ENCODE measurements at places on chromosomes 2 and 18.

DNA sequence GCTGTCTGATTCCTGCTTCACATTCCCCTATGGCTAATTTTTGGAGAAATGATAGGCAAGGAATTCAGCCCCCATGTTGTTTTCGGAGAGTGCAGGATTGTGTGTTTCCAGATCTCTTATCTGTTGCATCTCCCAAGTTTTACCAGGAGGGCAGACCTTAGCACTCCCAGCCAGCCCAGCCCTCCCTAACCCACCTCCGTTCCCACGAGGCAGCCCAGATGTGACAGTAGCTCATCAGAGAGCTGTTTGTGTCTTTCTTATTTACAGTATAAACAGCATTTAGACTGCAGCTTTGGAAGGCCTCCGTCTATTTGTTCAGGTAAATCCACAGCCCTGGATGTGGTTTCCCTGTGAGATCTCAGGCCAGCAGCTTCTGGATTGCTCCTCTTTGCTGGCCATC is 91.6 kb downstream of the THNSL2 start:
- DNase-seq = no peak

DNA sequence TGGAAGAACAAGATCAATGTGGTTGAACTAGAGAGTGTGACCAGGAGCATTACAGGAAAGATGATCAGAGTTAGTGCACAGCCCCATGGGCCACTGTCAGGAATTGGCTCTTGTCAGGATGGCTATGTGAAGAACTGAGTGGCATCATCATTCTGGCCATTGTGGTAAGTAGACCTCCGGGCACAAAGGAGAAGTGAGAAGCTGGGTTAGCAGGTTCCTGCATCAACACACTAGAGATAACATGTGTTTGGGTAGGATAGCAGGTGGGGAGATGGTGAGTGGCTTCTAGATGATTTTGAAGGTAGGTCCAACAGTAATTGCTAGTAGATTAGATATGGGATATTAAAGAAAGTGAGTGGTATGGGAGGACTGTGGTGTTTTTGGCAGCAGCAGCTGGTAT is 408.2 kb downstream of the TSN start:
- no peak for DNase-seq

DNA sequence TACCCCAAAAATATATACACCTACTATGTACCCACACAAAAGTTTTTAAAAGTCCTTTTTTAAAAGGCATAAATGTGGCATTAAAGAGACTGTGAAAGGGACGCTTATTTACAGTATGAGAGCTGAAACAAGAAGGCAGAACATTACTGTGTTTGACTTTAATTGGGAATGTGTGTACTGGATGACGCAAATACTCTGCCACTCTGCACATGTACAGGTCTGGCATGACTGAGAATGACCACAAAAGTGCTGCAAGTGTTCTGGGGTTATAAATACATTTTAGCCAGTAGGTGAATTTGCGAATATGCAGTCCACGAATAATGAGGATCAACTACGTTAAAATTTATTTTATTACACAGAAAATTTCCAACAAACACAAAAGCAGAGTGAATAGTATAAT is 11.4 kb downstream of the DARS1 start:
- DNase-seq = no peak

DNA sequence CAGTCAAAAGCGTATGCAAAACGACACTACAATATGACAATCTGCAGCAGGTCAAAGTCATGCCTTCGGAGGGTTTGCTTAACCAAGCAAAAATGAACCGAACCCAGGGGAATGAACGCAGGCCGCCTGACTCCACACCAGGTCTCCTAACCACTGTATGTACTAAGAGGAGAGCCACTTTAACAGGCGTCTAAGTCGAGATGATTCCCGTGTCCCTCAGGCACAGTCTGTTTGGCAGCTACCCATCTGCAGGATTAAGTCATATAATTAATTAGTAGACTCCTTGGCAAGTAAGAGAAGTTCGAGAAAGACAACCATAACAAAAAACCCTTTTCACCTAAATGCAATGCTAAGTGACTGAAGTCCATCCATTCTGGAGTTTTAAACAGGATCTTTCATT is 15.2 kb downstream of the CYB5A start:
- no peak for DNase-seq

DNA sequence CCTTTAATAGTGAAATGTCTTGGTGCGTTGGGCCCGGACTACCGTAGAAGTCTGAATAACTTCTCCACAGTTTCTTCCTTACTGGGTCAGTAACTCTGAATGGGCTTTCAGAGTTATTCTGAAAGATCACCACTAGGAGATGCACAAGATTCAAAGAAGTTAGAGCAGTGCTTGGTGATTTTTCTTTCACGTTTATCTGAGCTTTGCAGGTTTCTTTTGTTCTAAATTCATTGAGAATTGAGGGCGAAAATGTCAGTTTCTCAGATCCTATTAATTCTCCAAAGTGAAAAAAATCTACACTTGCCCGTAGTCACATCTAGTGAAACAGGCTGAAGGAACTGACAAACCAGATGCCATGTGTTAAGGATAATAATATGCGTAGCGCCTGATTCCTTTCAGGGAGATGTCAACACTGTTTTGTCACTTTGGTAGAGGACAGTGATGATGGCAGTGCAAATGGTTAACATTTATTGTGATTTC is 70.1 kb downstream of the QPCT start:
- DNase-seq = no peak

DNA sequence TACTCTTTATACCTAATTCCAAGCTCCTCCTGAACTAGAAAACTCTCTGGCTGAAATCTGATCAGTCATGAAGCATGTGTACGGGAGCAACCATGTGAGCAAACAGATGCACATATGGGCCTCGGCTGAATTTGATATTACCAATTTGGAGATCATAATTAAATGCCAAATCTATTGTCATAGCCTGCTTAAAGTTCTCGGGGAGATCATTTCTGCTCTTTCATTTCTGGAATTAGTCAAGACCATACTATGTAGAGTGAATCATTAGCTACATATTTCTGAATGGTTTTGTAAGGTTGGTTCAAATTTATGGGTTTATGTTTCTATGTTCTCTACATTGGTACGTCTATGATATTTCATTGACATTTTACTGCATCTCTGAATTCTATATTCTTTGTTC is 205.5 kb downstream of the UBE2E3 start:
- no peak for DNase-seq

- DNase-seq = no peak
Observed at GRCh38 chr2:108293850-108294249, 5.2 kb downstream of the SULT1C2 start.

GRCh38 chr2:120693121-120693520 is 42.5 kb upstream of the GLI2 start:
- DNase-seq = no peak

GRCh38 chr2:54964271-54964670 is 86.0 kb downstream of the RTN4 start:
- no peak for DNase-seq

DNA sequence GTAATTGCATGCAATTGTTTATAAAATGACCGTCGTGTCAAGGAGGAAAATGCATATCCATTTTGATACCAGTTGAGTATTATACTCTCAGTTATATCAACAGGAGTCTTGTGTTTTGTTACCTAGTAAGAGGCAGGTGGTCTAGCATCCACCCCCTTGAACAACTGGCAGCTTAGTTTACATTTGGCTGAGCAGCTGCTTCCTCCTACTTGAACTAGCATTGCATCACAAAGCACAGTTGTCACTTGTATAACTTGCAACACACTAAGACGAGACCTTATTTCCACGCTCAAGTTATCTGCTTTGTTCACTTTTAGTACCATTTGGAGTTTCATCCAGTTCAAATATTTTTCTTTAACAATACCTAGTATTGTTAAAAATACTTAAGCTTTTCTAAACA is 75.4 kb upstream of the UBE2E3 start:
- no peak for DNase-seq

Data from kidney epithelial cell (primary cell).